ENCODE measurements at places on chromosomes 12 and 14.

GRCh38 chr12:109113661-109114321 is 2.6 kb upstream of the ACACB start:
- DNase-seq, result no peak

- DNase-seq, result no peak
Measured at GRCh38 chr14:93716002-93716745, 72.1 kb downstream of the PRIMA1 start.

DNA sequence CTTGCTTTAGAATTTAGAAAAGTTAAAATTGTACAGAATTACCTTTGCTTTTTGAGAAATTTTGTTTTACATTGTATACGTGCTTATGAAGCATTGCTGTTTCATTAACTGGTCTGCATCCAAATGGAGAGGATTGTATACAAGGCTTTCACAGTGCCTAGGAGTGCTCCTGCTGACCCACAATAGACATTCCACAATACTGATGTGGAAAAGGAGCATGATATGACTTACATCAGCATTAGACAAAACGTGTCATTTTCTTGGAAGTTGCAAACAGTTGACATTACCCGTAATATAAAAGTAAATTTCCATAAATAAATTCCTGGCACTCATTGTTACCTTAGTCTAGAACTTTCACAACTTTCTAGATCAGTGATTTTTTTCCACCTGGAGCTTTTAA is 1.9 kb downstream of the PRKD1 start:
- DNase-seq, result no peak

GRCh38 chr12:90037740-90038139 is 329.1 kb upstream of the ATP2B1 start:
- DNase-seq, result no peak

- DNase-seq, result no peak
Measured at GRCh38 chr14:46323404-46323762, 328.2 kb downstream of the RPL10L start.

DNA sequence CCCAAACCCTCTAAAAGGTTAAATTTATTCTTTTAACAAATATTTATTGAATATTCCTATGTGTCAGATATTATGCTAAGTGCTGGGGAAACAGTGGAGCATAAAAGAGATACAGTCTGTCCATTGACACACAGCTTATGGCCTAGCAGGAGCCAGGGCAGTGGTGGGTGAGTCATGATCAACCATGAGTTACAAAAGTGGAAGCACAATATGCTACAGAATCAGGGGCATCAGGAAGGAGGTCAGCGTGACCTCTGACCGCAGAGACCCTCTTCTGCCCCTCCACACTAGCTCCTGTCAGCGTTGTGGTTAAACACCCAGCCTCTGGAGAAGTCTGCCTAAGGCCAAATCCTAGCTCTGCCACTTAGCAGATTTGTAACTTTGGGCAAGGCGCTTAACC is 4.7 kb upstream of the PPP1R1A start:
- no peak for DNase-seq

DNA sequence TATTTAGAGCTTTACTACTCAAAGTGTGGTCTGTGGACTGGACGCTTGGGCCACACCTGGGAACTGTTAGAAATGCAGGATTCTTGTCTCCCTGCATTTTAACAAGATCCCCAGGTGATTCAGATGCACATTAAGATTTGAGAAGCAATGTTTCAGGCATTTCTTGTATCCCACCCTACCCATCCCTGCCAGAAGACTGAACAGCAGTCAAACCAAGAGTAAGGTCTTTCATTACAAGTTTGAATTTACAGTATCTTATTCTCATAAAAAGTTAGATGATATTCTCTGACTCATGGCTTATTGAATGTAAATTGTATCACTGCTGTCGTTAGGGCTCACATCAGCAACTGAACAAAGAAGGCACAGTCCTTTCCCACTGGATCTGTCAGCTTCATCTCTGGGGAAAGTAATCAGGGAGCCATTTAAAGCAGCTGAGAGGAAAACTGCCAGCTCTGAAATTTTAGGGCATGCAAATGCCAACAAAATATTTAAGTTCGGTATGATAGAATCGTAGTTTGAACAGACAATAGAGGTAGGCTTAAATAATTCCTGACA is 141.1 kb downstream of the AKAP6 start:
- no peak for DNase-seq

DNA sequence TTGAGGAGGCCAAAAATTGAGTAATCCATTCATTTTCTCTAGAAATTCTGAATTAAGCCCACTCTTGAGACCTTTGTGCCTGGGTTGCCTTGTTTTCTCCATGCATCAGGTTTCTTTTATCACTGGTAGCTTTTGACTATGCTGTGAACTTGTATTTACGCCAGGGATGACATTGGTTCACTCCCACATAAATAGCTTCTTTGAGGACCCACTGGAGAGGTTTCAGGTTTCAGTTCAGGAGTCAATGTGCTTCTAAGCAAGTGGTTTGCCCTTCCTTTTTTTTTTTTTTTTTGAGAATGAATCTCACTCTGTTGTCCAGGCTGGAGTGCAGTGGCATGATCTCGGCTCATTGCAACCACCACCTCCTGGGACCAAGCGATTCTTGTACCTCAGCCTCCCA is 10.2 kb upstream of the SLC17A8 start:
- no peak for DNase-seq

DNA sequence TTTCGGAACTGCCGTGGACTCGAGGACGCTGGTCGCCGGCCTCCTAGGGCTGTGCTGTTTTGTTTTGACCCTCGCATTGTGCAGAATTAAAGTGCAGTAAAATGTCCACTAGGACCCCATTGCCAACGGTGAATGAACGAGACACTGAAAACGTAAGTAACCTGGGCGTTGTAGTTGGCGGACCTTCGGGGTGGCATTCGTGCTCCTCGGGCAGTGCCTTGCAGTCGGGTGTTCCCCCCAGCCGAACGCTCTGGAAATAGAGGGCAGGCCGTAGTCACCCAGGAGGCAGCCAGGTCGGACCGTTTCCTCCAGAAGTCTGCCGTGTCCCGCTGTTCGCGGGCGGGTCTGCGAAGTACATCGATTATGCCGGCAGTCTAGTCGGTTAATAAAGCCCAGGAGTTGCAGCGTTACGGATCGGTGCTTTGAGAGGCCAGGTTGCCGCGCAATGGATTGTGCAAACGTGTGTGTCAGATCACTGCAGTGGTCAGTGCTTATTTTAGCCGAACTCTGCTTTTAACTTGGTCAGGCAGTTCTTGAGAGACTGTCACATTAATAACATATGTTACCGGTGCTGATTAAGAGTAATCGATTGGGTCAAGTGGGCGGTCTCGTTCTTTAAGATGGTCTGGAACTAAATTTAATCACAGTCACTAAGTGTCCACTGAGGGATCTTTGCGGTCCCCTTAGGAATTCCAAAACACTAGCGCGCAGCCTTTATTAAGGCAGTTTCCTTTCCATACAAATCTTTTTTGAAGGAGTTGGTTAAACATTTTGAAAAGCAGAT is 906 bp downstream of the MARK3 start:
- peak; percentile 36 for DNase-seq

DNA sequence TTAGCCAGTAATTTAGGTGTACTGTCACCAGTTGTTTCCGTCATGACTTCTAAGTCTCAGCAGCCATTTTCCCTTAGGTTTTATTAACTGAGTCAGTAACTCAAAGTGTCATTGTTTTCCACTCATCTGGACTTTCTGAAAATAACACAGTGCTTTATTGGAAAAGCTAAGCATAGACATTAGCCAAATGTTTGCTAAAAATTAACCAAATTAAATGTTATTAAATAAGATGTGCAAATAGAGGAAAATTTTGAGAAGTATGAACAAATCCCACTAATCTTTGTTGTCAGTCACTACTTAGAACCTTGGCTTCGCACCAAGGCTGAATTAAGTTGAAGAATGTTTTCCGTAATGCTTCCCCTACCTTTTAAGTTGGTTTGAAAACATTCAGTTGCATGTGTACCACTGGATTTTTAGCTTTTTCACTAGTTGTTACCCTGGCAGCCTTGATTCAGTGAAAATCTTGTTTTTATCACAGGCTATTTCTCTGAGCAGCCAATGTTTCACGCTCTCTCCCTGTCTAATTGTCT is 43.0 kb downstream of the BORCS5 start:
- no peak for DNase-seq

DNA sequence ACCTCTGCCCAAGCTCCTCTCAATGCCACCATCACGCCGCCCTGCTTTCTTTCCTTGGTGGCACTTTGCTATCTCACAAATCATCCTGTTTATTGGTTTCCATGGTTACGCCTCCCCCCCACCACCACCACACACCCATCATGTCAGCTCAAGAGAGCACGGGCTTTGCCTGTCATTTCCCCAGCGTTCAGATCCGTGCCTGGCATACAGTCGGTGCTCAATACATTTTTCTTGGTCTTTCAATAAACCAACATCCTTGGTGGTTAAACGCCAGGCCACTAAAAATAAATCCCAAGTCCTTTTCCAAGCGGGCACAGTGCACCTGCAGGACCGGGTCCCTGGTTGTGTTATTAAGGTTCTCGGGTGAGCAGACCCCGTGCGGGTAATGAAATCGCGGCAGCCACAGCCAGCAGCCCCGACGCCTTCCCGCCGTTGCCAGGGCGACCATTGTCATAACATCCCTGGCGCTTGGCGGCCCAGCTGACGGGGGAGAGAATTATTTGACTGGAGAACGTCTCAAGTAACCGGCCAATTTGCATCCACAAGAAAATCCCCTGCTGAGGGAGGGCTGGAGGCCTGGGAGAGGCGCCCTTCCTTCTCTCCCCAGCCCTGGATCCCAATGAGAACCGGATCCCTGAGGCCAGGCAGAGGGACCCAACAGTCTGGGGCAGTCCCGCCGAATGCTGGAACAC is 92.9 kb downstream of the KSR2 start:
- no peak for DNase-seq

GRCh38 chr14:102659797-102660196 is 67.3 kb downstream of the RCOR1 start:
- DNase-seq, result no peak

- DNase-seq, result no peak
Measured at GRCh38 chr14:84826294-84826693, 703.6 kb upstream of the FLRT2 start.

GRCh38 chr12:110744151-110744571 is 1.5 kb upstream of the PPP1CC start:
- no peak for DNase-seq

GRCh38 chr12:9760699-9761418 is at the start of gene CD69:
CD69 (minus strand) TSS chr12:9760901; CDS start chr12:9760820, 81 bp downstream.
- DNase-seq, result peak; percentile 73

GRCh38 chr12:16884056-16884455 is 278.1 kb upstream of the LMO3 start:
- DNase-seq, result no peak

- DNase-seq, result no peak
Measured at GRCh38 chr12:21602774-21603173, 1.9 kb downstream of the GYS2 start.

DNA sequence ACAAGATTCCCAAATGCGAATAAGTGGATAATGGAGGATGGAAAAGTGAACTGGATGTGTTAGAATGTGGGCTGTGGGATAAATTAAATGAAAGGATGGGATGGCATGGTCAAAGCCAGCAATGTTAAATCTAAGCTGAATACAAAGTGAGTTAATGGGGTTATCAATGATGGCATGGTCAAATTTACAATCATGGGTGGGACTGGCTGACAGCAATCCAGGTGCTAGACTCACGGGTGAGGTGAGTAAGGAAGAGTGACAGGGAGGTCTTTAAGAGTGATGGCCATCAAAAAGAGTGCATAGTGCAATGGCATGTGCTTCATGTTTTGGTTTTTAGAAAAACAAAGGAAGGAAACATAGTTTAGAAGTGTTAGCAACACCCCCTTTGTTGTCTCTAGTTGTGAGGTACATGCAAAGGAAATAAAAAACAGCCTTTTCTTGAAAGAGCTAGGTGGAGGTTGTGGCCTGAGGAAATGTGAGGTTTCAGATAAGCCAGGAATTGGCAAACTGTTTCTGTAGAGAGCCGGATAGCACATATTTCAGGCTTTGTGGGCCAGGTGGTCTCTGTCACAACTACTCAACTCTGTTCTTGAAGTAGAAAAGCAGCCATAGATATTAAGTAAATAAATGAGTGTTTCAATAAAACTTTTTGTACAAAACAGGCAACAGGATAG is 328.7 kb downstream of the RPL10L start:
- DNase-seq, result no peak

- DNase-seq, result no peak
Measured at GRCh38 chr12:30870491-30871265, 55.9 kb upstream of the TSPAN11 start.

GRCh38 chr14:36438883-36439282 is 81.1 kb downstream of the NKX2-1 start:
- no peak for DNase-seq

DNA sequence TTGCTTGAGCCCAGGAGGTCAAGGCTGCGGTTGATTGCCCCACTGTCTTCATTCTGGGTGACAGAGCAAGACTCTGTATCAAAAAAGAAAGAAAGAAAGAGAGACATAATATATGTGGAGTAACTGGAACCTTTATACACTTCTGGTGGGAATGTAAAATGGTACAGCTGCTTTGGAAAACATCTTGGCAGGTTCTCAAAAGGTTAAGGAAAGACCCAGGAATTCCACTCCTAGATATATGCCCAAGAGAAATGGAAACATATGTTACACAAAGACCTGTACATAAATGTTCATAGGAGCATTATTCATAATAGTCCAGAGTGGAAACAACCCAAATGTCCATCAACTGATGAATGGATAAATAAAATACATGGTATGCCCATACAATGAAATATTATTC is 7.2 kb downstream of the RBMS2 start:
- no peak for DNase-seq

GRCh38 chr12:82057770-82058169 is 298.6 kb upstream of the PPFIA2 start:
- DNase-seq, result no peak

DNA sequence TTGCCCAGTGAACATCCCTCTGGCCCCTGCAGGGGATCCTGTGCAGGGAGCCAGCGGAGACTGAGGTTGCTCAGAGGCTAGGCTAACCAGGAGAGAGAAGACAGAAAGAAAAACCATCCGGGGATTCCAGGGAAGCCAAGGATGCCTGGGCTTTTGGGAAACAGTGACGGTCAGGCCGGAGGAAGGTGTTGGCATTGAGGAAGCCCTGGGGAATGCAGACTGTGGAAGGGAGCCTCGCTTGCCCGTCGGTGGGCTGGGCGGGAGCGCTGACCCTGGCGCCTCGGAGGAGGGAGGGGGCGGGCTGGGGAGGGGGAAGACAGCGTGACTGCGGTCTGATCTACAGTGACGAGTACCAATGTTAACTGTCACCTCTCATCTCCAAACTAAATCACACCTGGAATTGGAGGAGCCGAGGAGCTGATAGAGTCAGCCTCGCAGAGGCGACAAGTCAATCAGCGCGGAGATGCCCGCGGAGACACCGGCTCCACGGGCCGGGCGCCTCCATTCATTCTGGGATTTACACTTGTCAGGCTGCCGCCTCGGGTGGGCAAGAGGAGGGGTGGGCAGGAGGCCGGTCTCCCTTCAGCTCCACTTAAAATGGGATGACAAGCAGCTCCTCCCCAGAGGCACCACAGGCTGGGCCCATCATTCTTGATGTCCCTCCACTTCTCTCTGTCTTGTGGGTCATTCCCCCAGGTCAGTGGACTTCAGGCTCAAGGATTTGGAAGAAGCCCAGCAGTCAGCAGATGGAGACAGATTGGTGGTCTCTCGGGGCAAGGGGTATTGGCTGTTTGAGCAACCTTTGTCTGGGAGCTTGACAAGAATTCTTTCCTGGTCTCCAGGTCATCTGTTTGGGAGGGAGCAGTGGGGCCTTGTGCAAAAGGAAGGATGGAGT is 20.4 kb upstream of the GPATCH2L start:
- no peak for DNase-seq

Data from activated CD8-positive, alpha-beta memory T cell treated with anti-CD3 and anti-CD28 coated beads, Interleukin-2, amount 50 U/mL, for 4 hours (primary cell).